Body of pancreas (tissue), 4 donors: ENCODE measurements at places on chromosomes 7 and 10.

- no peak overlapping the region for H3K4me3 ChIP-seq
- no peak overlapping the region for H3K27ac ChIP-seq
- H3K27me3 ChIP-seq, result no peaks in the 10 kb centered on the region
- peaks cover 5% of the 10 kb centered on the region for H3K4me1 ChIP-seq
- DNase-seq, result no peak
These were observed 158.0 kb downstream of the CAMK1D start for GRCh38 chr10:12507165-12507850.

GRCh38 chr7:129858490-129858889 is 94.3 kb downstream of the UBE2H start:
- no peaks in the 10 kb centered on the region for H3K36me3 ChIP-seq
- no peaks in the 10 kb centered on the region for H3K27me3 ChIP-seq
- H3K4me3 ChIP-seq, result no peak overlapping the region
- no peak for DNase-seq
- H3K27ac ChIP-seq, result no peak overlapping the region

DNA sequence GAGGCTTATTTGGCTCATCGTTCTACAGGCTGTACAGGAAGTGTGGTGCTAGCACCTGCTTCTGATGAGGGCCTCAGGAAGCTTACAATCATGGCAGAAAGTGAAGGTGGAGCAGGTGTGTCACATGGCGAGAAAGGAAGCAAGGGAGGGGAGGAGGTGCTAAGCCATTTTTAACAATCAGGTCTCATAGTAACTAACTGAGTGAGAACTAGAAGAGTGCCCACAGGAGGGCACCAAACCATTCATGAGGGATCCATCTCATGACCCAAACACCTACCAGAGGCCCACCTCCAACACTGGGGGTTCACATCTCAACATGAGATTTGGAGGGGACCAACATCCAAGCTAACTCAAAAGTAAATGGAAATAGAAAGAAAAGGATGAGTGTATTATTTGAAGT is 78.1 kb downstream of the CXCL12 start:
- DNase-seq, result peak; percentile 64
- no peaks in the 10 kb centered on the region for H3K27me3 ChIP-seq

- H3K4me3 ChIP-seq, result no peak overlapping the region
- H3K27me3 ChIP-seq, result no peaks in the 10 kb centered on the region
These were observed 10.0 kb upstream of the EMX2 start for GRCh38 chr10:117532451-117533107.

DNA sequence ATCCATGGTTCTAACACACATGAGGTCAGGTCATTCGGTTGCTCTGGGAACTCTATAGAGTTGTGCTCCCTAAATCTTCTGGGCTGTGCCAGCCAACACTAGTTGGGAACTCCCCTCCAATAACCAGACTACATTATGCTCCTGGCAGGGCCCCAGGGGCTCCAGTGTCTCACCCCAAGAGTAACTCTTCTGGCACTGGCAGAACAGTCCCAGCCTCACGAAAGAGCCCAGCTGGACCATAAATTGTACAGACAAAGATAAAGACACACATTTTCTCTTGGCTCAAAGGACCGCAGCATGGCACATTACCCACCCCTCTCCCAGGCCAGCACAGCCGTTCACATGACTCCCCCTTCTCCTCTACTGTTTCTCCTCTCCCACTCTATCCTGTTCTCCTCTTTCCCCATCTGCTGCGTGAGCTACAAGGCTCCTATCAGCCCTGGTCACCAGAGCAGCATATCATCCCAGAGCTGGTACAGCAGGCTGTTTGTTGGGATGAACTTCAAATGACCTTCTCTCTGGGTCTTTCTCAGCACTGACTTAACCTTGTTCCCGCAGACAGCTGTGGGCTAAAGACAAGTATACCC is 230.6 kb downstream of the PLXNA4 start:
- H3K4me1 ChIP-seq, result no peaks in the 10 kb centered on the region
- no peaks in the 10 kb centered on the region for H3K36me3 ChIP-seq
- no peak overlapping the region for H3K27ac ChIP-seq
